ENCODE measurements at places on chromosomes 1 and 21. TPM values are rescaled to one million over a fixed set of nuclear protein-coding genes. Genes with fewer than 3 reads are reported as not detected.

Gene CELA2A
- total RNA-seq: not detected

DNA sequence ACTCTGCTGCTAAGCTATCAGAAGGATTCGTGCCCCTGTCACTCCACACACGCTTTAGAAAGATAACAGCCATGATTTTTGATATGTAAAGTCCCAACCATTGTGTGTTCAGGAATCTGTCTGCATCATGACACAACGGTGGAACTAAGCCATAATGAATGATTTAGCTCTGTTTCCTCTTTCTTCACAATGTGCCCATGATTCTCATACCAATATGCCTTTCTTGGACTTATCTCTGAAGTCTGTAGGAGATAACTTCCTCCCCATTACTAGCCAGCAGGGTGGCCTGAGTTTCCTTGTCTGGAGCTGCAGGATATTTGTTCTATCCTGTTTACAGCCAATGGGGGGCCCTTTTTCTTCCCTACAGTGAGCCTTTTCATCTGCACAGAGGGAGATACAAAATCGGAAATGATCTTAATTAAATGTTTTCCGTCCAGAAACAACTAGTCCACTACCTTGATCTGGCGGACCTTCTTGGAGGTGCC, 511.7 kb downstream of the USP25 start:
- DNase-seq: peak; percentile 61

Gene FCRL6
- not detected for total RNA-seq

DNA sequence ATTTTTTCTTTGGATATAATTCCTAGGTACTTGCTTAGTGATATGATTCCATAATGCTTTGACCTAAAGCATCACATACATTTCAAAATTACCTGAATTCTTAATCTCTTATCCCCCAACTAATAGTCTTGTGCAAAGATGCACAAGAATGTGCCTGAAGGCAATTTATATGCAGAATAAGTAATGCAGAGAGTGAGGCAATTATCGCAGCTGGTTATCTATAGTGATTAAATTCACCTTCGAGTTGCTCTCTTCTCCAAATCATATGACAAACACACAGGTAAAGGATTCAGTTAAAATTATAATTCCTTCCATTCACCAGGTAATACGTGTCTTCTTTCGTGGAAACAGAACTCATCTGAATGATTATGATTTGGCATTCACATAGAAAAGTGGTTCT, 717.3 kb downstream of the MRPL39 start:
- DNase-seq: no peak

GRCh38 chr1:224433041-224433691, 1.4 kb downstream of the WDR26 start:
- DNase-seq: peak; percentile 30

DNA sequence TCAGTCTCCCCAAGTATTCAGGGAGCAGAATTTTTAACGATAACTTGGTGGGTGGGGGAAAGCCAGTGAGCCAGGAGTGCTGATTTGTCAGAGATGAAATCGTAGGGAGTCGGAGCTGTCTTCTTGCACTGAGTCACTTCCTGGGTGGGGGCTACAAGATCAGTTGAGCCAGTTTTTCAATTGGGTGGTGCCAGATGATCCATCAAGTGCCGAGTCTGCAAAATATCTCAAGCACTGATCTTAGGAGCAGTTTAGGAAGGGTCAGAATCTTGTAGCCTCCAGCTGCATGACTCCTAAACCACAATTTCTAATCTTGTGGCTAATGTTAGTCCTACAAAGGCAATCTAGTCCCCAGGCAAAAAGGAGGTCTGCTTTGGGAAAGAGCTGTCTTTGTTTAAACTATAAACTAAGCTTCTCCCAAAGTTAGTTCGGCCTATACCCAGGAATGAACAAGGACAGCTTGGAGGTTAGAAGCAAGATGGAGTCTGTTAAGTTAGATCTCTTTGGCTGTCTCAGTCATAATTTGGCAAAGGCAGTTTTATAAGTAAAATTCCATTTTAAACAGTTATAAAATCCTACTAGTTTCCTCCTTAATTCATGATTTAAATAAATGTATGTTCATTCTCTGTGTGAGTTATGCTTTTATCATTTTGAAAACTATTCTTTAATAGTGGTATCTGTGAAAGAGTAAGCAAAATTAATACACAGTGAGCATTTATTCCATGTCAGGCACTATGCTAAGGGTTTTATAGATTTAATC, 51.7 kb downstream of the SLC16A1 start:
- DNase-seq: no peak

DNA sequence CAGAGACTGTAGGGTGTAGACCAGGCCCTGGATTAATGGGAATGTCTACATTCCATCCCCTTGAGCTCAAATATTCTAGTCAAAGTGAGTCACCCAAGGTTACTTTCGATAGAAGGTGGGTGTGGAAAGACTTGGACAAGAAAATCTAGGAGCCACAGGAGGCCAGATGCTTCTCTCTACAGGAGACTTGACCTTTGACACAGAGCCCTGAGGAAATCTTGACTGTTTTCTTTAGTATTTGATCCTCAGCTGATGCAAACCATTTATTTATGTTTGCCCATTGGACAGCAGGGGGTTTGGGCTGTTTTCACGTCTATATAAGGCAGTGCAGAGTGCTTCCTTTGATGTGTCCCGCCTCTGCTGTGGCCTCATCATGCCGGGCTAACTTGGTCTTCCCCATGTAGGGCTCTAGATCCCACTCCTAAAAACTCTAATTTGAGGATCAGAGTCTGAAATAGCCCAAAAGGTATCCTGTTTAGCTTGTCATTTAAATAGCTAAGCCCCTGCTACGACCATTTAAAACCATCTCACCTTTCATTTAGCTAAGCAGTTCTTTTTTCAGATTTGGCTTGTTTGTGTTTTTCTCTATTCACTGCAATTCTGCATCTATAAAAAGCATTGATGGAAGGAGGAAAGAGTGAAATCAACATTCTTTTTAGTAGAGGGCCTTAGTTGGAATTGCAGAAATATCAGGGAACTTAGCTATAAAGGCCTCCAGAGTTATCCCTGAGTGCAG, 15.5 kb upstream of the MAP3K7CL start:
- DNase-seq: peak; percentile 51

DNA sequence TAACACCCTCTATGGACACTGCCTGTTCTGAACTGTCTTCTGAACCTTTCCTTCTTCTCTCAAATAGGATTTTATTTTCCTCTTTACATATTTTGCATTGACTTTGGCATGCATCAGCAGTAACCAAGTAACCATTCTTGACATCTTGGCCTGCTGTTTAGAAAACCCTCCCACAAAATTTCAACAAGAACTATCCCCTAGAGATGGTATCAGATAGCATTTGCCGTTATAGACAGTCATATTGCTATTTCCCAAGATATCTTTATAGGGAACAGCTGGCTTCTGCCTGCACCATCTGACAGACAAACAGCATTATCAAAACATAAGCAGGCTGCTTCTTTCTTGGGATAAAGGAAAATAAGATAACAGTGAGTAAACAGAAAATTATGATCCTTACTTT, 54.7 kb downstream of the LHX8 start:
- no peak for DNase-seq

DNA sequence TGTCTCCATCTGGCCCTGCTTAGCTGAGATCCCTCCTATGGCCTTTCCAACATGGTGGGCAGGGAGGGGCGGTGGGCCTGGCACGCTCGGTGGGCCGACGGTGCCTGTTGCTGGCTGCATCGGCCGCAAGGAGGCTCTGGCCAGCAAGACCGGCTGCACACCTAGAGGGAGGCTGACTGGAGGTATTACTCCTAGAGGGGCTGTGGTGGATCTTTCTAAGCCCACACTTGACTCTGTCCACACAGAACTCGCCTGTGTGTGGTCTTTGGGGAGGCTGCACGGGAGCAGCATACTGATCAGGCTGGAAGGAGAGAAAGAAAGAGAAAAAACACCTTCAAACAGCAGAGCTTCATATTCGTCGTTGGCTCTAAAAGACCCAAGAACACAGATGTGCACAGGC, 41.7 kb upstream of the ZC3H12A start:
- no peak for DNase-seq

- no peak for DNase-seq
These were observed 2.6 kb downstream of the C1orf116 start for GRCh38 chr1:207029701-207030521.

DNA sequence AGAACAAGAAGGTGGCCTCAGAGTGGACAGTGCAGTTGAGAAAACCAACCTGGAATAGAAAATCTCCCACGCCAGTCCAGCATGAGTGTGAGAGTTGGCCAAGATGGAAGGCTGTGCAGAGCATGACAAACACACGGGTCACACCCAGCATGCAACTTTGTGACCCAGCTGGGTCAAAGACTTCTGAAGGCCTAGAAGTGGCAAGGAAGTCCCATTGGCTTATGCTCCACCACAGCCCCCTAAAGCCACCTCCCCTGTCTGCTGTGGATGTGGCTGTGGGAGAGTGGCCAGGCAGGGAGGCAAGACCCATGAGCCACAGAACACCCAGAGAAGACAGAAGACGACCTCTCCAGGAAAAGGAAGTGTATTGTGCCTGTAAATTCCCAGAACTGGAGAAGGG, 13.6 kb downstream of the BATF3 start:
- no peak for DNase-seq

Gene REG4
- total RNA-seq: not detected

Gene C1orf94
- total RNA-seq: 5.3 TPM

Gene RXRG
- not detected for total RNA-seq

- DNase-seq: no peak
These were observed 10.1 kb downstream of the KDM1A start for GRCh38 chr1:23029337-23029736.

Gene CACHD1
- total RNA-seq: 40.7 TPM

DNA sequence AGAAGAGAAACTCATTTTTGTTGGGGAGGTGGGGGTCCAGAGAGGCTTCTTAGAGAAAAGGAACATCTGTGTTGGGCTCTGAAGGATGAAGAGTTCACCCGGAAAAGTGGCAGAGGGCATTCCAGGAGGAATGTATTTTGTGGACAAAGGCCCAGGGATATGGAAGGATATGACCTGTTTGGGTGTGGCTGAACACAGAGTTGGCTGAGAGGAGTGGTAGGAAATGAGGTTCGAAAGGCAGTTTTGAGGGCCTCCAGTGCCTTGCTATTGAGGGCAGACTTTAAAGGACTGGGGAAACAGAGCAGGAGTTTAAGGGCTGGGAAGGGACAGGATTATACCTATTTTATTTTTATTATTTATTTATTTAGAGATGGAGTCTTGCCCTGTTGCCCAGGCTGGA, 27.3 kb upstream of the WASF2 start:
- DNase-seq: no peak

Gene RHCE
- total RNA-seq: 0.17 TPM

DNA sequence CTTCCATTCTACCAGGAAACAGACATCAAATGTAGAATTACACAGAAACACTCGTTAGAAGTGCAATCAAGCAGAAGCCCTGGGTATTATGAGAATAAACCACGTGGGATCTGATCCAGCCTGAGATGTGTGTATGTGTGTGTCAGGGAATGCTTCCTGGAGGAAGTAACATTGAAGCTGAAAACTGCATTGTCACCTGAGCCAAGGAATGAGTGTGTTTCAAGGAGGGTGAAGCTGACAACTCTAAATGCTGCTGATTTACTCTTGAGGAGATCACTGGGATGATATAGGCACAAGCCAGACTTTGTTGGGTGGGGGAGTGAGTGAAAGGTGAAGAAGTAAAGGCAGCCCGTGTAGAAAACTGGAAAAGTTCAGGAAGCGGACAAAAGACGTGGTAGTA, 27.6 kb downstream of the FAAH start:
- no peak for DNase-seq

Gene AJAP1
- 0.23 TPM for total RNA-seq

GRCh38 chr1:58902830-58903513, 119.1 kb upstream of the JUN start:
- DNase-seq: no peak

GRCh38 chr1:3403388-3404231, 50.9 kb upstream of the ARHGEF16 start:
- DNase-seq: peak; percentile 74

DNA sequence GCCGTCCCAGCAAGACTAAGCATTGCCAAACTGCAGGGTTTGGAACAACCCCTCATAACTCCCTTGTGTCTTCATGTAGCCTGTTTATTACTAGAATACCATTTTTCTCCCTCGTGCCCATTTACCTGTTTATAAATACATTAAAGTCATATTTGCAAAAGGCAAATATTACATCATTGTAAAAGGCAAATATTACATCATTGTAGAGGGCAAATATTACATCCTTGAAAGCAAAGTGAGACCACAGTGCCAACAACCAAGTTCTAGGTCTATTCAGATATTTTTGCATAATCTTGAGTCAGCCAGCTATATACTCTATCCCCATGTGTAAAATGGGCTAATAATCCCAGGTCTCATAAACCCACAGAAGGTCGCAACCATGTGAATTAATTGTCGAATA, 11.4 kb upstream of the FAM163A start:
- DNase-seq: no peak

Gene C1orf226
- total RNA-seq: 12.5 TPM

Gene DTL
- 47.7 TPM for total RNA-seq

Gene STUM
- total RNA-seq: 1.3 TPM

- no peak for DNase-seq
These were observed 152.8 kb downstream of the TTLL7 start for GRCh38 chr1:83846138-83846537.

- DNase-seq: no peak
These were observed 641.2 kb downstream of the PTPRC start for GRCh38 chr1:199279872-199280645.

DNA sequence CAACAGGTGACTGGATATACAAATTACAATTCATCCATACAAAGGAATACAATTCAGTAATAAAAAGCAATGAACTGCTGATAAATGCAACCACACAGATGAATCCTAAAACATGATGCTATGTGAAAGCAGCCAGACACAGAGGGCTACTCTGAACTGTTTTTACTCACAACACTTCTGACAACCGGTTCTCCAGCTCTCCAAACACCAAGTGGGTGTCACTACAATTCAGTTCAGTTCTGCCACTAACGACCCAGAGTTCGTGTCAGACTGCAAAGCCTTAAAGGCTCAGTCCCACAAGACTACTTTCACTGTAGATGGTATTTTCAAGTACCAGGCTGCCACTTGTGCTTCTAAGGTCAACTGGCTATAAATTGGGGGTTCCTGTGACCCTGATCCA, 119.4 kb downstream of the SLC16A1 start:
- DNase-seq: no peak

GRCh38 chr1:177884479-177885021, 85.3 kb downstream of the SEC16B start:
- no peak for DNase-seq

GRCh38 chr1:182408435-182409075, 8.1 kb upstream of the TEDDM1 start:
- DNase-seq: no peak
